ENCODE measurements at places on chromosomes 2 and 18.
A peak's percentile ranks its signal among the peaks of the same experiment; 100 is the strongest.

DNA sequence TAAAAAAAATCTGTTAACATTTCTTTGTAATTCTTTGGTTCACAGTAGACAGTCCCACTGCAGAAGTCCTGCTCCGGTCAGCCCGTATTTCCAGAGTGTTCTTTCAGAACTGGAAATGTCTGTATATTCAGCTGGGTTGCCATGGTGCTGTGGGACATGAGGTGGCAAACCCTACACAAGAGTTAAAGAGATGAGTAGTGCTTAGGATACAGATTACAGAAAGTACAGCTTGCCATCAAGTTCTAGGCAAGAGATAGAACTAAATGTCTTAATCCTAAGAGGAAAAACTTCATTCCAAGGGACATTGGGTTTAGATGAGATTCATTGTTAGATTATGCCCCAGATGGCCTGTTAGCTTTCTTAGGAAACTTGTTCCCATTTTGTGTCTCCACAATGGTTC lies 60.1 kb downstream of the FMNL2 start:
- no peak for DNase-seq

GRCh38 chr18:36389027-36389426 lies 91.5 kb downstream of the FHOD3 start:
- no peak for DNase-seq

DNA sequence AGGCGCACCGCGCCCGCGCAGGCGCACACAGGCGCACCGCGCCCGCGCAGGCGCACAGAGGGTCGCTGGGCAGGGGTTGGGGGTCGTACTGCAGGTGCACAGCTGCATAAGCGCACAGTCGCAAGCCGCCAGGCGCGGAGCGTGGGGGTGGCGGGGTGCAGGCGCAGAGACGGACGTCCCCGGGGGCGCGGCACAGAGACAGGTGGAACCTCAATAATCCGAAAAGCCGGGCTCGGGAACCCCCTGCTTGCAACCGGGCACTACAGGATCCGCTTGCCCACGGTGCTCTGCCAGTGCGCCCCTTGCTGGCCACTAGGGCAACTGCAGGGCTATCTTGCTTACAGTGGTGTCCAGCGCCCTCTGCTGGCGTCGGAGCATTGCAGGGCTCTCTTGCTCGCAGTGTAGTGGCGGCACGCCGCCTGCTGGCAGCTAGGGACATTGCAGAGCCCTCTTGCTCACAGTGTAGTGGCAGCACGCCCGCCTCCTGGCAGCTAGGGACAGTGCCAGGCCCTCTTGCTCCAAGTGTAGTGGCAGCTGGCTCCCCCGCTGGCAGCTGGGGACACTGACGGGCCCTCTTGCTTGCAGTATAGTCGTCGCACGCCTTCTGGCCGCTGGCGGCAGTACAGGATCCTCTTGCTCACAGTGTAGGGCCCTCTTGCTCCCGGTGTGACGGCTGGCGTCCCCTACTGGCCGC lies 34.9 kb downstream of the FAM110C start:
- DNase-seq, result no peak

DNA sequence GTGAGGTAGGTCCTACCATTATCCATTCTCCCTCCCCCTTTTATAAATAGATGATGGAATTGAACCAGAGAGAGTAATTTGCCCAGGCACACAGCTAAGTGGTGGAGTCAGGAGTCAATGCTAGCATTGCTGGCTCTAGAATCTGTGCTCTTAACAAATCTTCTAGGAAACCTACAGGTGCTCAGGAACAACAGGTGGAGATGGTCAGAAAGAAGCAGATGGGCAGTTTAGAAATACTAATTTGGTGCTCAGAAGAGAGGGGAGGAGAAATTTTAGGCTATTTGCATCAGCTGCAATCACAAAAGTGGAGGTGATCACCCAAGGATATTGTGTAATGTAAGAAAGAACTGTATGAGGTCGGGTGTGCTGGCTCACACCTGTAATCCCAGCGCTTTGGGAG lies 219.4 kb upstream of the SMAD7 start:
- DNase-seq, result no peak

- DNase-seq, result no peak
These were observed 11.2 kb upstream of the CYP27C1 start for GRCh38 chr2:127231130-127231865.

GRCh38 chr2:5176764-5177163 lies 515.4 kb upstream of the SOX11 start:
- DNase-seq, result no peak

DNA sequence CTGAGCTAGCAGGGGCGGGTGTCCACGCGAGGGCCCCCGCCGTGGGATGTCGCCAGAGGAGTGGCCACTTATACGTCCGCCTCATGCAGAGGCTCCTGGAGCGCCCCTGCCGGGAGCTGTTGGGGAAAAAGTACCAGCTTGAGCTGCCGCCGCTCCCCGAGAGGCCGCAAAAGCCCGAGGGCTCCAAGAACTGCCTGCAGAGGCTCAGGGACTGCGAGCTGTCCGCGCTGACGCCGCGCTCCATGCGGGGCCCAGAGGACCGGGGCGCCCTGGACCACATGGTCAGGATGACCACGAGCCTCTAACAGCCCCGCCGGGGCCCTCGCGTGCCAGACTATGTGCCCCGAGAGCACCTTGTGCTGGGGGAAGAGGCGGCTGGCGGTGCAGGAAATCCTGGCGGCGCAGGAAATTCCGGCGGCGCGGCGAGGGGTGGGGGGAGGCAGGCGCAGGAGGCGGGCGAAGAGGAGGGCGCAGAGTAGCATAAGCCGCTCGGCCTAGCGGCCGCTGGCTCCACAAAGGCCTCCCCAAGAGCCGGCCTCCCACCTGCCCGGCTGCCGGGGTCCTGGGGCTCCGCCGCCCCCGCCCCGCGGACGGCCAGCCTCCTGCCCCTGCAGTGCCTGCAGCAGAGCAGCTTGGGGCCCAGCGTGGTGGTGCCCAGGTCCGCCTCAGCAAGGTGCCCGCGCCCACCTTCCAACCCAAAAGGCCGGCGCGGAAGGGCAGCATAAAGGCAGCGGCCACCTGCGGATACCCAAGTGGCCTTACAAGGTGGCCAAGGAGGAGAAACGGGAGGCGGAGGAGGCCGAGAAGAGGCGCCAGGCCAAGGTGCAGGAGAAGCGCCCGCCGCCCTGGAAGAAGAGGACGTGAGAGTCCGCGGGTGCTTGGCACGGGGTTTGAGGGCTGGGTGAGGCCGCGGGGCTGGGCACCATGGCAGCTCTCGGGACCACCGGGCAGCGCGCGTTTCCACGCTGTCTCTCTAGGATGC lies 42.1 kb upstream of the TRIM43B start:
- peak; percentile 12 for DNase-seq

GRCh38 chr2:102296449-102296848 lies 14.9 kb upstream of the IL1RL1 start:
- no peak for DNase-seq

DNA sequence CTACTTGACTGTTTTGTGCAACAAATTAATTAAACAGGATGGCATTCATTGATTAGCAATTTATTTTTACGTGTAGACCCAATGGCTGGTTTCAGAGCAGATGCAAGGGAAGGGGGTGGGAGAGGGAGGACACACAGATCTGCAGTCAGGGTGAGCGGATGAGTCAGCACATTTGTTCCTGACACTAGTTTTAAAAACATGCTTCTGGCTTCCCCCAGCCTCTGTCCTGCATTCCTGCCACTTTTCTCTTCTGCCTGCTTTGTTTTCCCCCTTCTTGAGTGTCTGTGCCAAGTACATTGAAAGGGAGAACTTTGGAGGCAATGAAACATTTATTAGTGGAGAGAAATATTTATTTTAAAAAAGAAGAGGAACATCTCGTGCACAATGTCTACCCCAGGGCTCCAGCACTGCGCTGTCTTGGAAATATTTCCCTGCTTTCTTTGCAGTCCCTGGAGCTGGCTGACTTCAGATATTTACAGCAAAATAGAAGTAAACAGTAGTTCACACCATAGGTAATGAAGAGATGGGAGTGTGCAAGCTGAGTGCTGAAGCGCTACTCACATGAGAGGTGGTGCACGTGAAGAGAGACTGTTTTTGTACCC lies 52.2 kb downstream of the NRP2 start:
- no peak for DNase-seq

GRCh38 chr2:194301946-194302345 lies 1355.1 kb upstream of the SLC39A10 start:
- no peak for DNase-seq

GRCh38 chr18:2948038-2948437 lies 64.9 kb downstream of the LPIN2 start:
- DNase-seq, result no peak

DNA sequence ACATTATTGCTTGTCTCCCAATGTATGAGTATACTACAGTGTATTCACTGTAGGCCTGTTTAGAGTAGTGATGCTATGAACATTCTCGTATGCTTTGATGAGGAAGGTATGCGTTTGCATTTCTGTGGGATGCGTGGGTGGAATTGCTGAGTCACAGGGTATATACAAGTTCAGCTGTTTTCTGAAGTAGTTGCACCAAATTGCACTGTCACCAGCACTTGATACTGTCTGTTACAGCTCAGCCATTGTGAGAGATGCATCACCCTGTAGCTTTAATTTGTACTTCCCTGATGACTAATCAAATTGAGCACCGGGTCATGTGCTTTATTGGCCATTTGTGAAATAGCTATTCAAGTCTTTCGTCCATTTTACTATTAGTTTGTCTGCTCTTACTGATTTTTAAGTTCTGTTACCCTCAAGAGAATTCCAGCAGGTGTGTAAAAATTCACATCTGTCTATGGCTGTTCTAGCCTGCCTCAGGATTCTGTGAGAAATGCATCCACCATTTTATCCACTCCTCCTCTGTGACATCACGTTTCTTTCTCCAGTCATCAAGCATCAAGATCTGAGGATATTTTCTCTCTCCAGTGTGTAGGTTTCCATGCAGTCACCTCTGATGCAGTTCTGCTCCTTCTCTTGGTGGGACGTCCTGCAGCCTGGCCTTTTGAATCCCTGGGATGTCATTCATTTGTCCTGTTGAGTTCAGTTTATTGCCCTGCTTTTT lies 72.5 kb downstream of the DGKD start:
- peak; percentile 40 for DNase-seq
